ENCODE measurements at places on chromosomes 1 and 21.

DNA sequence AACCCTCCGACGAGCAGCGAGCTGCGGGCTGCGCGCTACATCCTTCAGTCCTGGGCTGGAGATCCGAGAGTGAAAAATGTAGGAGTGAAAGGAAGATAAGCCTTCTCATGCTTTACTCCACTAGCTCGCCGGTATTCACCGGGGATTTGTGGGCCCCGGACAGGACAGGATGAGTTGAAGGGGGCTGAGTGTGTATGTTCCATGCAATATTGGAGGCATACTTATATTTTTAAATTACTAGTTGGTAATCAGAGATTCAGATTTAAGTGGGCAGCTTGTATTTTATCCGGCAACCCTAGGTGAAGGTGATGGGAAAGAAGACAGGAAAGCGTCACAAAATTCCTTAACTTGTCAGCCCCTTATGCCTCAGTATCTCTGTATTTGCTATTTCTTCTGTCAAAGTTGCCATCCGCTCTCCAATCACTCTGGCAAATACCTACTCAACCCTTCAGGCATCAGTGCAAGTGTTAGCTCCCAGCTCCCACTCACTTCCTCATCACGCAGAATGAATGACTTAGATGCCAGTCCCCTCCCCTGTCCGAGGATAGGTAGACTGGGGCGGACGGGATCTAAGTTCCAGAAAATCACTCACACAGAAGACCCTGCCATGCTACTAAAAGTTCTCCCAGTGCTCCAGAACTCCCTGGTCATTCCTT, 503 bp upstream of the PIGM start:
- DNase-seq = peak; percentile 20

GRCh38 chr1:182315167-182315556, 76.4 kb downstream of the GLUL start:
- DNase-seq = no peak

GRCh38 chr1:9764550-9764949, 59.2 kb downstream of the CLSTN1 start:
- DNase-seq = no peak

DNA sequence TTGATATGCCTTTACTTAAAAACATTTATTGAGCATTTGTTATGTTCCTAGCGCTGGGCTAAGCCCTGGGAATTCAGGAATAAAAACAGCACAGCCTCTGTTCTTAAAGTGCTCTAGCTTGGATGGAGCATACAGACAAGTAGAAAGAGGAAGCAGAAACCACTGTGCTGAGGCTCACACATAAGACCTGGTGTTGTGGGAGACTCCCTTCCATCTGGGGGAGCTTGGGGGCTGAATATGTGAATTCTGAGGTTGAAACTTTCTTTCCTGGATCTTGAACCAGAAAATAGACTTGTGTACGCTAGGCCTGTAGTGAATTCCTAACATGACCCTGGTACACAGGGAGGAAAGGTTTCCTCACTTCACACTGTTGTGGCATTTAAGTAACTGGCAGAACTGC, 209.9 kb downstream of the ZNF326 start:
- DNase-seq = no peak

GRCh38 chr1:160158031-160158430, 6.6 kb downstream of the ATP1A4 start:
- no peak for DNase-seq

- no peak for DNase-seq
Measured at GRCh38 chr1:70542856-70543255, 131.8 kb downstream of the CTH start.

DNA sequence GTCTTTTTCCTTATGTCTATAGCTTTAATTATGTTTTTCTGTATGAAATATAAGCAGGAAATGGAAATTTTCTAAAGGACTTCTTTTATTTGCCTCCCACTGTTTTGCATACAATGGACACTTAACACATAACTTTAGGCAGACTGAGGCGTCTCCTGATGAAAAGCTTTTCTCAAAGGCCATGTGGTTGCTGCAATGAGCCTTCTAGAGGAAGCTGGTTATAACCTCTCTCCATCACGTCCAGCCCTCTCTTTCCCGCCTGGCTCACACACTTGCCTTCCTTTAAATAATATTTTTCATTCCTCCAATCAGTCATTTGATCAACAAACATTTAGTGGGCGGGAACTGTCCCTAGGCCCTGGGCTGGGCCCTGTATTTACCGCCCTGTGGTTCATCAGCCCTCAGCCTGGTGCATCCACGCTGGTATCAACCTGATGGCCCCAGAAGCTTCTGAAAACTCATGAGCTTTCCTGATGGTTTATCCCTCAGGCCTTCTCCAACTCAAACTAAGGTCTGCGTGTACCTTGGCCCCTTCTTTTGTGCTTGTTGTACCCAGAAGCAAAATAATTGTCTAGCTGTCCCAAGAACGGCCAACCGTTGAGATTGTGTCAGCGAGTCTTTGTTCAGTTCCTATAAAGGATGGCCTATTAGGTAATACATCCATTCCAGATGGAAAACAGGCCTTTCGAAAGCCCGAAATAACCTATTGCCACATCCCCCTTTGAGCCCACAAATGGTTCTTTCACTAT, 75.3 kb upstream of the LYST start:
- DNase-seq = no peak

DNA sequence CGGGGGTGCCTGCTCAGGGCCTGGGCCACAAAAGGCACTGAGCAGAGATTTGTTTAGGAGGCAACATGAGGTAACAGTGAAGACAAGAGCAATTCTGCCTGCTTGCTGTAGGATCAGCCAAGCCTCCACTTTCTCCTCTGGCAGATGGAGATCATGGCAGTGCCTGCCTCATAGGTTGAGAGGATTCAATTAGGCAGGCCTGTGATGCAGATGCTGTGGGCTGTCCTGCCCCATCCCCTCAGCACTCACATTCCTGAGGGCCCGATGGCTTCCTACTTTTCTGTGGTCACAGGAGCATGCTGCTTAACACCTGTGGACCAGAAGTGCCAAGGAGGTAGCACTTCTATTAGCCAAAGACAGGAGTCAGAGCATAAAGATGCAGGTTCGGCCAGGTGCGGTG, 1.2 kb upstream of the UBL4B start:
- DNase-seq = no peak

- DNase-seq = no peak
Measured at GRCh38 chr21:27379354-27379753, 412.5 kb upstream of the ADAMTS5 start.

GRCh38 chr1:101474039-101474665, 237.3 kb downstream of the S1PR1 start:
- peak; percentile 21 for DNase-seq

DNA sequence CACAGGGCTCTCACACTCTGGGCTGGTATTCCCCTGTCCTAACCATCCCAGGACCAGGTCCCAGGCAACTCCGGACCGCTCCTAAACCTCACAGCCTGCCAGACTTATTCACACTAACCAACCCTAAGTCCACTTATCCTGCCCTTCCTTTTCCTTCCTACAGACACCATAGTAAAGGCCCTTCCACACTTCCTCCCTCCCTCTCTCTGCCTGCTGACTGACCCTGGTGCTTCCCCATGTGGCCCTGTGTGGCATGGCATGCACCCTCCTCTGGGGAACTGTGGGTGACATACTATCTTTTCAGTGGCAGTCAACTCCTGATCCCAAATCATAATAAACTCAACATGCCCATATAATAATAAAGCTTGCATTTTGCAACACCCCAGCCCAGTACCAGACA, 155.1 kb upstream of the DNAH14 start:
- DNase-seq = no peak

GRCh38 chr1:156948708-156949107, 28.3 kb downstream of the LRRC71 start:
- no peak for DNase-seq

DNA sequence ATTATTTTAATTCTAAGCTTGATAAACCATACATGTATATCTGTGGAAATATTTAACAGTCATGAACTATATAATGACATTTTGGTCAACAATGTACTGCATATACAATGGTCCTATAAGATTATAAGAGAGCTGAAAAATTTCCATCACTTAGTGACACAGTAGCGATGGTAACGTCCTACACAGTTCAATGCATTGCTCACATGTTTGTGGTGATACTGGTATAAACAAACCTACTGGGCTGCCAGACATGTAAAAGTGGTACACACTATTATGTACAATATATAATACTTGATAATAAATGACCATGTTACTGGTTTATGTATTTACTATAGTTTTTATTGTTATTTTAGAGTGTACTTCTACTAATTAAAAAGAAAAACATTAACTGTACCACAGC, 841.9 kb downstream of the LTN1 start:
- DNase-seq = no peak

DNA sequence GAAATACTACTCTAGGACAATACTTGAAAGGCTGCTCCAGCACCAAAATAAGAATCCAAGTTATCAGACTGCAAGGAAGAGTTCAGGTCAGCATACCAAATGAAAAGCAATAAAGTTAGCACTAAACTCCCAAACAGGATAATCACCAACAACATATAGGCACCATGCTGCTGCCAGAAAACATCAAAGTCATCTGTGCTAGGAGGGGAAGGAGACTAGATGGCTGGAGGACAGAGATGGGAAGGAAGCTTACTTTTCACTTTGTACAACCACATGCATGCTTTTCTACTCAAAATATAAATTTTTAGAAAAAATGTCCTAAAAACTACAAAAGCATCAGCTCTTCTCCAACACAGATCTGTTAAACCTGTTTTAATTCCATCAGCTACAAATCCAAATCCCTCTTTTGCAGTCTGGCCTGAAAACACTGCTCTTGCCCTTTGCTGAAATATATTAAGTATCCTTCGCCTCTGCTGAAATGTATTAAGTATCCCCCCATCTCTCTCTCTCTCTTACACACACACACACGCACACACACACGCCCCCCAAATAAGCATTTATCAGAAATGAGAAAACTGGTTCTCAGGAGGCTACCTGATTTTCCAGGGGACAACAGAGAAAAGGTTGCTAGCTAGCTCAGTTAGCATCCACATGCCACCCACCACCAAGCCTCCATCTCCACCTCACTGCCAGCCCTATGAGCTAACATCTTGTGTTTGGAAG, 1.5 kb downstream of the GATAD2B start:
- DNase-seq = no peak

GRCh38 chr1:43976045-43976444, 1.3 kb downstream of the ATP6V0B start:
- DNase-seq = no peak

GRCh38 chr21:39105341-39105765, 77.9 kb downstream of the PSMG1 start:
- no peak for DNase-seq

DNA sequence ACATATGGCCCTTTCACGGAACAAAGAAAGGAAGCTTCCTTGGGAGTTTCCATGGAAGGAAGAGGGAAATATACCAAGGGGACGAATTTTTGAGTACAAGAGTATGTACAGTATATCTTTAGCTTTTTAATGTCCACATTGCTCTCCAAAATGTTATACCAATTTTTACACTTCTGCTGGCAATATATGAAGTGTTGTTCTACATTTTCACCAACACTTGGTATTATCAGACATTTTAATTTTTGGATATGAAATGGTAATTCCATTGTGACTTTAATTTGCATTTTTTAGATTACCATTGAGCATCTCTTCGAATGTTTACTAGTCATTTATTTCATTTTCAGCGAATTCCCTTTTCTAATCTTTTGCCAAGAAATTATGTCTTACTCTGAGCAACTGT, 5.5 kb upstream of the VPS45 start:
- no peak for DNase-seq

GRCh38 chr1:109894823-109895719, 15.6 kb upstream of the CSF1 start:
- DNase-seq = no peak
